Activated T-cell treated with anti-CD3 and anti-CD28 coated beads, Interleukin-2, amount 50 U/mL, for 72 hours (primary cell): ENCODE measurements at places on chromosomes 16 and 17. TPM values are rescaled to one million over a fixed set of nuclear protein-coding genes. Genes with fewer than 3 reads are reported as not detected.

Gene NUPR1
- total RNA-seq, result not detected

Gene GPR179
- 0.09 TPM for total RNA-seq

DNA sequence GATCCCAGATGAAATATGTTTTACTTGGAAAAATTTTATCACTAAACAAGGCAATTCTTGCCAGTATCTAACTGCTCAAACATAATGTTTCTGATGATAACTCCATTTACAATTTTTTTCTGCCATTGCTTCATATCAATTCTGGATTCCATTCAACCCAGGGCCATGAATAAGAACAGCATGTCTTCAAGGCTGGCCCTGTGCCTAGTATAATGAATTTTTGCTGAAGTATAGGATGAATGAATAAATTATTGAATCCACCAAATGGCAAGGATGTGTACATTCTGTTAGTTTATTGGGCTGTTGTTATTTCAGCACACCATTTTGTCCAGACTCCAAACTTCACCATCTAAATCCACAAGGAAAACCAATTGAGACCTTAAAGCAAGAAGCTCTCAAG lies 414.7 kb downstream of the HS3ST3B1 start:
- no peaks in the 10 kb centered on the region for H3K36me3 ChIP-seq
- no peak overlapping the region for H3K27ac ChIP-seq
- H3K27me3 ChIP-seq, result peaks cover 6% of the 10 kb centered on the region
- H3K4me1 ChIP-seq, result no peaks in the 10 kb centered on the region
- DNase-seq, result no peak

GRCh38 chr17:74491626-74492025 lies 25.2 kb downstream of the CD300A start:
- no peaks in the 10 kb centered on the region for H3K4me1 ChIP-seq
- H3K27ac ChIP-seq, result no peak overlapping the region
- DNase-seq, result no peak
- no peak overlapping the region for H3K4me3 ChIP-seq
- H3K27me3 ChIP-seq, result no peaks in the 10 kb centered on the region

Gene KRTAP3-2
- total RNA-seq, result not detected

Gene ZBTB4
- 29.0 TPM for total RNA-seq

- no peaks in the 10 kb centered on the region for H3K27me3 ChIP-seq
- no peak for DNase-seq
- no peaks in the 10 kb centered on the region for H3K4me1 ChIP-seq
- peak overlapping the region; percentile 27 for H3K4me3 ChIP-seq
- H3K36me3 ChIP-seq, result no peaks in the 10 kb centered on the region
Measured at GRCh38 chr16:70687102-70687511, 1.3 kb upstream of the MTSS2 start.

- H3K4me3 ChIP-seq, result no peak overlapping the region
- no peaks in the 10 kb centered on the region for H3K4me1 ChIP-seq
- peaks cover 40% of the 10 kb centered on the region for H3K27me3 ChIP-seq
- no peaks in the 10 kb centered on the region for H3K36me3 ChIP-seq
- H3K27ac ChIP-seq, result no peak overlapping the region
Measured at GRCh38 chr16:80309178-80309577, 231.6 kb upstream of the DYNLRB2 start.

DNA sequence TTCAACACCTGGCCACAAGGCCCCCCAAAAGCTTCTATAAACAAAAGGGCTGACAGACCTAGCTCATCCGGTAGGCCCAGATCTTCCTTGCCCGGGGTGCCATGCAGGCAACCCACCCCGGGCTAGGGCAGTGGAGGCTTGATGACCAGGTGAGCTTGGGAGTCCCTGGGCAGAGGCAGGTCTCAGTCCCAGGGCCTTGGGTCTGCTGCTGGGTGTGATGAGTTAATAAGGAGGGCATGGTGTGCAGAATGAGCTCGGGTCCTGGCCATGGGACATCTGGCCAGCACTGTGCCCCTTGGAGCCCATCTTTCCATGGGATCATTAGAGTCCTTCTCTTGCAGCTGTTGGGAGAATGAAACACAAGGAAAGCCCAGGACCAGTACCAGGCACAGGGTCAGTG lies 20.2 kb upstream of the MPRIP start:
- H3K4me3 ChIP-seq, result no peak overlapping the region
- DNase-seq, result no peak
- H3K4me1 ChIP-seq, result peaks cover 10% of the 10 kb centered on the region
- H3K27ac ChIP-seq, result no peak overlapping the region
- H3K36me3 ChIP-seq, result no peaks in the 10 kb centered on the region

GRCh38 chr16:30136971-30137605 lies 14.1 kb upstream of the MAPK3 start:
- no peaks in the 10 kb centered on the region for H3K36me3 ChIP-seq
- no peak for DNase-seq
- H3K4me3 ChIP-seq, result no peak overlapping the region
- H3K27me3 ChIP-seq, result no peaks in the 10 kb centered on the region
- H3K4me1 ChIP-seq, result peaks cover 27% of the 10 kb centered on the region

DNA sequence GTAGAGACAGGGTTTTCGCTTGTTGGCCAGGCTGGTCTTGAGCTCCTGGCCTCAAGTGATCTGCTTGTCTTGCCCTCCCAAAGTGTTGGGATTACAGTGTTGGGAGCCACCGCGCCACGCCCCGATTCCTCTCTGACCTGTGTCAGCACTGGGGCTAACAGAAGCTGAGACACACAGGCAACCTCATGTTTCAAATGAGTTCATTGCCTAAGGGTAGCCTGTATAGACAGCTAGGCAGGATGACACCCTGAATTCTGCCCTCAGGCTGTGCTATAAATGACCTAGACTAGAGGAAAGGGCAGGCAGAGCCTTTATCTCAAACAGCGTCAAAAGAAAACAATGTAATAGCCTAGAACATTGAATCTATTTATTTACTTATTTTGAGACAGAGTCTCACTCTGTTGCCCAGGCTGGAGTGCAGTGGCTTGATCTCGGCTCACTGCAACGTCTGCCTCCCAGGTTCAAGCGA lies 2.3 kb upstream of the CDK3 start:
- H3K27me3 ChIP-seq, result no peaks in the 10 kb centered on the region
- peak overlapping the region; percentile 62 for H3K27ac ChIP-seq
- H3K36me3 ChIP-seq, result no peaks in the 10 kb centered on the region

Gene TRPV2
- total RNA-seq, result 46.0 TPM

Gene SEPTIN12
- total RNA-seq, result not detected

GRCh38 chr17:11336290-11336689 lies 95.3 kb downstream of the SHISA6 start:
- no peaks in the 10 kb centered on the region for H3K27me3 ChIP-seq
- no peak overlapping the region for H3K4me3 ChIP-seq
- no peaks in the 10 kb centered on the region for H3K36me3 ChIP-seq
- H3K4me1 ChIP-seq, result no peaks in the 10 kb centered on the region

- H3K27ac ChIP-seq, result no peak overlapping the region
- H3K4me3 ChIP-seq, result no peak overlapping the region
- DNase-seq, result no peak
- H3K27me3 ChIP-seq, result no peaks in the 10 kb centered on the region
Measured at GRCh38 chr16:51416926-51417325, 265.9 kb upstream of the SALL1 start.

- no peak overlapping the region for H3K4me3 ChIP-seq
- H3K36me3 ChIP-seq, result no peaks in the 10 kb centered on the region
- H3K27ac ChIP-seq, result no peak overlapping the region
- DNase-seq, result no peak
- no peaks in the 10 kb centered on the region for H3K4me1 ChIP-seq
Measured at GRCh38 chr17:74031316-74032090, 172.0 kb upstream of the RPL38 start.

Gene OR1E2
- total RNA-seq, result not detected

- peaks cover 55% of the 10 kb centered on the region for H3K4me1 ChIP-seq
- H3K27ac ChIP-seq, result peak overlapping the region; percentile 75
Measured at GRCh38 chr16:67844497-67844896, 2.2 kb upstream of the NUTF2 start.

Gene ABCA9
- 0.09 TPM for total RNA-seq

Gene BCO1
- not detected for total RNA-seq

- H3K27me3 ChIP-seq, result no peaks in the 10 kb centered on the region
- peaks cover 5% of the 10 kb centered on the region for H3K36me3 ChIP-seq
- DNase-seq, result no peak
- H3K4me3 ChIP-seq, result no peak overlapping the region
- no peaks in the 10 kb centered on the region for H3K4me1 ChIP-seq
- no peak overlapping the region for H3K27ac ChIP-seq
Measured at GRCh38 chr17:82791532-82791931, 39.7 kb downstream of the TBCD start.

Gene LAT
- total RNA-seq, result 254 TPM

Gene BEAN1
- total RNA-seq, result not detected

DNA sequence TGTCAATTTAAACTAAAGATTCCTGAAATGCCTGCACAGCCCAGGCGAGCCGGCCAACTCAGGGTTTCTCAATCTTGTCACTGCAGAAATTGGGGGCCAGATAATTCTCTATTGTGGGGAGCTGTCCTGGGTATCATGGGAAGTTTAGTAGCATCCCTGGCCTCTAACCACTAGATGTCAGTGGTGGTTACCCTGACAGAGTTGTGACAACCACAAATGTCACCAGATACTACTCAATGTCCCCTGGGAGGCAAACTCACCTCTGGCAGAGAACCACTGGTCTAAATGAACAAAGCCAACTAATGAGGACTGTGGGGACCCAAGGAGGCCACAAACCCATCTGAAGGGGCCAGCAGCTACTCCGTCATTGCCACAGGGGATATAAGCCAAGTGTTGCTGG lies 90.9 kb downstream of the MYH11 start:
- H3K27ac ChIP-seq, result no peak overlapping the region
- H3K27me3 ChIP-seq, result peaks cover 14% of the 10 kb centered on the region
- DNase-seq, result peak; percentile 36
- no peak overlapping the region for H3K4me3 ChIP-seq

DNA sequence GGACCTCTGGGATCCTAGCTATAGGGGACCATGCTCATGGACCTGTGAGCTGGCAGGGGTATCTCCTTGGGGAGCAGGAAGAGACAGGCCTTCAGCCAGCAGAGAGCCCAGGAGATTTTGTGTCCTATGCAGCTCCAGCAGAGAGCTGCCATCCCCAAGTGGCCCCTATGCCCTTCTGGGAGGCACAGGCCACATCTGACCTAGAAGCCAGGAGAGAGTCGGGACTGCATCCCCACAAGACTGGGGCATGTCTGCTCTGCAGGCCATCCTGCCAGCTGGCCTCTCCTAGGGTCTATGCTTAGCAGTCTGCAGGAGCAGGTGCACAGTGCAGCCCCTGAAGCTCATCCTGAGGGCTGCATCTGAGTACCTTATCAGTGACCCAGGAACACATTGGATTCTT lies 279.5 kb downstream of the KIF2B start:
- no peaks in the 10 kb centered on the region for H3K36me3 ChIP-seq
- no peak overlapping the region for H3K27ac ChIP-seq
- H3K4me3 ChIP-seq, result no peak overlapping the region
- no peak for DNase-seq
- H3K27me3 ChIP-seq, result no peaks in the 10 kb centered on the region

Gene CCNF
- 68.6 TPM for total RNA-seq

DNA sequence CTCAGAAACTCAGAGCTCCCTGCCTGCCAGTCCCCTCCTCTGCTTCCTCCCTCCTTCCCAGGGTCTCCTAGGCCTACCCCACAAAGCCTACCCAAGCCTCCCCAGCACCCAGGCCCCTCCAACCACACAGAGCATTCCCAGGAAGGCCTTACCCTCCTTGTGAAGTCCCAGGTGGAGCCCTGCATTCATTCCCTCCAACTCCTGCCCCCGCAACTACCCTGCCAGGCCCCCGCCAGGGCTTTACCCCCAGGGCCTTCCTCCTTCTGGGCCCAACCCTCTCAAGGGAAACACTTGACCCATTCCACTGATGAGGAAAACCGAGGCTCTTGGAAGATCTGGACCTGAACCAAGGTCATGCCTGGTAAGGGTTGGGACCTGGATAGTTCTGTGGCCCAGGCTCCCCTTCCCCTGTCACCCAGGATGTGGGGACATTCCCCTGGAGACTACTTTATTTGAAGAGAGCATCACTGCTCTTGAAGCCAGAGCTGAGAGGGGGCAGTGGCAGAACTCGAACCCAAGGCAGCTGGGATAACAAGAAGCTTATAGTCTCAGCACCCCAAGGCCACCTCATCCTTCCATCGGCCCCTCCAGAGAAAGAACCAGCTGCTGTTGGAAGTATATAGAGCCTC lies 12.5 kb downstream of the PLLP start:
- DNase-seq, result no peak
- H3K4me3 ChIP-seq, result no peak overlapping the region
- H3K27ac ChIP-seq, result no peak overlapping the region
- no peaks in the 10 kb centered on the region for H3K36me3 ChIP-seq
- H3K27me3 ChIP-seq, result no peaks in the 10 kb centered on the region

- no peak overlapping the region for H3K27ac ChIP-seq
- peaks cover 20% of the 10 kb centered on the region for H3K27me3 ChIP-seq
- peak overlapping the region; percentile 72 for H3K4me3 ChIP-seq
- H3K4me1 ChIP-seq, result no peaks in the 10 kb centered on the region
- H3K36me3 ChIP-seq, result no peaks in the 10 kb centered on the region
- DNase-seq, result peak; percentile 11
Measured at GRCh38 chr17:13337864-13338371, 263.8 kb downstream of the HS3ST3A1 start.

Gene FAAP100
- total RNA-seq, result 29.1 TPM

Gene USP6
- 0.02 TPM for total RNA-seq

- H3K4me3 ChIP-seq, result no peak overlapping the region
- DNase-seq, result no peak
- H3K4me1 ChIP-seq, result peaks cover 6% of the 10 kb centered on the region
- no peaks in the 10 kb centered on the region for H3K36me3 ChIP-seq
- H3K27ac ChIP-seq, result no peak overlapping the region
Measured at GRCh38 chr16:83935005-83935857, 17.8 kb upstream of the OSGIN1 start.

Gene CCL2
- 1.2 TPM for total RNA-seq

DNA sequence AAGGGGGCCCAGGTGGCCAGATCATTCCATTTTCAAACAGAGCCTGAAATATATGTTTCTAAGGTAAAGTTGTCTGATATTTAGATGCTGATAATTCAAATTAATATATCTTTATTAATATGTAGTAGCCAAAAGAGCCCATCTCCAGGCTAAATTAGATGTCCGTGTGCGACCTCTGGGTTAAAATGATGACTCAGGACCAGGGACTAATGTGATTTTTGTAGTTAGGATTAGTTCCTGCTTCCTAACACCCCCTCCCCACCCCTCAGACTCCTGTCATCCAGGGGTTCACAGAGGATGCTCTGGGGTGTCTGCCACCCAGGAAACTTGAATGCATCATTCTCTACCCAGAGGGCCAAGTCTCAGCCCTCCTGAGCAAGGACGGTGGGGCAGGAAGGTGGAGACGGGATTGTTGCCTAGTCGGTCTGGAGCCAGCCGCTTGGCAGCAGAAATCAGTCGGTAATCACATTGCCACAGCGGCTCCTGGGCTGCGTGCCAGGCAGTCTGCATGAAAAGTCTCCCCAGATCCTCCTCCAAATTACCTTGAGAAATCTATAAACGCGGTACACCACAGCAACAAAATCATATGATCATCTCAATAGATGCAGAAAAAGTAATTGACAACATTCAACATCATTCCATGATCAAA lies 29.8 kb downstream of the CNGB1 start:
- H3K27ac ChIP-seq, result no peak overlapping the region
- DNase-seq, result no peak
- peaks cover 8% of the 10 kb centered on the region for H3K27me3 ChIP-seq
- H3K4me1 ChIP-seq, result no peaks in the 10 kb centered on the region
